GM23248 (cell line): ENCODE measurements at places on chromosomes 4 and X. TPM values are rescaled to one million over a fixed set of nuclear protein-coding genes. Genes with fewer than 3 reads are reported as not detected.

DNA sequence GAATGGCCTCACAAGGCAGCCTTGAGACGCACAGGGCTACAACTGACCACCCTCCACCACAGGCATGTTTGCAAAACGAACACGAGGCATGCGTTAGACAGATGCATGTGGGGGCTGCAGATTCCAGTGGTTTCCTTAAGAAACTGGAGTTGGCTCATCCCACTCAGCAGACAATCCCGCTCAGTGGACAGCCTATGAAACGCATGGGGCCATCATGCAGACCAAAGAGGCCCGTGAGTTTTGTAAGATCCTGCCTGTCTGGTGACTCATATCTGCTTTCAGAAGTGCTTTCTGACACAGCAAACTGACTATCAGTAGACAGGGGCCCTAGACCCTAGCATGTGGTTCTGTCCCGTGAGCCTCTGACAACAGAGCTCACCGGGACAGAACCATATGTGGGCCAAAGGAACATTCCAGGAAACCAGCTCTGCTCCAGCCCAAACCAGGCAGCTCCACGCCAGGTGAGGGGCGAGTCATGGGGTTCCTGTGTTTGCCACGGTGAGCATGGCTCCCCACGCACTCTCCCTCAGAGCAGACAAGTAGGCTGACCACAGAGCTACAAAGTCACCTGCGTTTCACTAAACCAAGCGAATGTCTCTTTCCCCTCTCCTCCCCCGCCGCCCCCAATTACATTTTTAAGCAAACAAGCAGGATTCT lies 74.4 kb downstream of the MTMR1 start:
- no peaks in the 10 kb centered on the region for H3K36me3 ChIP-seq
- H3K4me3 ChIP-seq, result no peak overlapping the region
- H3K27me3 ChIP-seq, result no peaks in the 10 kb centered on the region
- H3K27ac ChIP-seq, result 0 out of 2 replicates have a peak overlapping the region, but pooled peaks have one; percentile 8
- peak; percentile 71 for DNase-seq

- H3K4me1 ChIP-seq, result peaks cover 13% of the 10 kb centered on the region
- H3K4me3 ChIP-seq, result no peak overlapping the region
- no peaks in the 10 kb centered on the region for H3K27me3 ChIP-seq
These were observed 18.3 kb downstream of the SORBS2 start for GRCh38 chr4:185793716-185794115.

DNA sequence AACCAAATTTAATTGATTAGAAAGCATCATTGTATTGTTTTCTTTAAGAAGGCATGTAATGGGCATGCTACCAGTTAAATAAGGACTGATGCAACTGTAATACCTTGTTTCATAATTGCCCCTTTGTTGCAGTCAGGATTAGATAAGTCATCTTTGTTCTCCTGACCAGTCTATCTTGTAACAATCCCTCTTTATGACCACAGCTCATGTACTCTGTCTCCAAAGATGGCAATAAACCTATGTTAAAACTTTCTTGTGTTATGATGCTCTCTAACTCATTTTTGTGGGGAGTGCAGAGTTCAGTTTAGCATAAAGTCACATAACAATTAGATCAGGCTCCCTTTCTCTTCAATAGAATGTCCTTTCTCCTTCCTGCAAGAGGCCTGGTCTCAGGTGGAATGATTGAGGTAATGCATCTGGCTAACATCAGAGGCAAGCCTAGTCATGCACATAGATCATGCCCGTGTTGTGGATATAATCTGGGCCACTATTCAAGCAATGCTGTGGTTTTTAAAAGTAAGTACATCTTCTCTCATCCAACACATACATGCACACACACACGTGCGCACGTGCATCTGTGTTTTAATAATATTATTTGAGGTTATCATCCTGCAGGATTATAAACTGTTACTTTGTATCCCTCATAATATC lies 45.6 kb downstream of the TMEM154 start:
- no peak overlapping the region for H3K4me3 ChIP-seq
- H3K27ac ChIP-seq, result no peak overlapping the region
- H3K36me3 ChIP-seq, result no peaks in the 10 kb centered on the region
- no peaks in the 10 kb centered on the region for H3K4me1 ChIP-seq
- peak; percentile 39 for DNase-seq

GRCh38 chrX:115582616-115583495 lies 21.9 kb downstream of the PLS3 start:
- no peaks in the 10 kb centered on the region for H3K27me3 ChIP-seq
- H3K4me1 ChIP-seq, result peaks cover 44% of the 10 kb centered on the region
- peak overlapping the region; percentile 67 for H3K4me3 ChIP-seq
- H3K27ac ChIP-seq, result peak overlapping the region; percentile 77
- no peaks in the 10 kb centered on the region for H3K36me3 ChIP-seq
- no peak for DNase-seq

Gene CACNA1F
- not detected in 2 replicates for total RNA-seq
